ENCODE measurements at places on chromosomes 11 and 22. TPM values are rescaled to one million over a fixed set of nuclear protein-coding genes. Genes with fewer than 3 reads are reported as not detected.

TRIM49 gene
- total RNA-seq: not detected

MIOX gene
- total RNA-seq: not detected

MUC2 gene
- total RNA-seq: not detected

GGTLC2 gene
- total RNA-seq: not detected
